SJCRH30 (cell line): ENCODE measurements at places on chromosomes 11 and 22. TPM values are rescaled to one million over a fixed set of nuclear protein-coding genes. Genes with fewer than 3 reads are reported as not detected.

KCNJ11 gene
- 4.8 and 5.9 TPM in 2 replicates for total RNA-seq

HBE1 gene
- 0.26 TPM in 1 of 2 replicates, not detected in the other for total RNA-seq

- no peak for DNase-seq
Measured at GRCh38 chr11:36356201-36356600, 60.1 kb downstream of the PRR5L start.

DNA sequence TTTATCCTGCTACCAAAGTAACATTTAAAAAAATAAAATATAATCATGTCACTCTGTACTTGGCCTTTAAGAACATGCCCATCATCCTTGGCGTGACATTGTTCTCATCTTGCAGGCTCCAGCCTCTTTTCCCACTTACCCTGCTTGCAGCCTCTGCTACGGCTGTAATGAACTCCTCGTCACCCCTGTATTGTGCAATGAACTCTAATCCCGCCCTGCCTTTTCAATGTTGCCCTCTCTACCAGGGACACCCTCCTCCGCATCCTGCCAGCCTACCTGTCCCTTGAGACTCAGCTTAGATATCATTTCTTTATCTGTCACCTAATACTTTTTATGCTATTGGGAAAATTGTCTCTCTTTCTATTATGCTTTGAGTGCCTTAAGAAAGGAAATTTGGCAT, 12.6 kb upstream of the MMP20 start:
- no peak for DNase-seq
